ENCODE measurements at places on chromosomes 16 and 17. TPM values are rescaled to one million over a fixed set of nuclear protein-coding genes. Genes with fewer than 3 reads are reported as not detected.
A peak's percentile ranks its signal among the peaks of the same experiment; 100 is the strongest.

The POLDIP2 gene
- total RNA-seq, result 94.4 TPM

The ARHGAP23 gene
- 27.3 TPM for total RNA-seq

The CD300H gene
- total RNA-seq, result not detected

The SULT1A1 gene
- 17.6 TPM for total RNA-seq

GRCh38 chr16:66490774-66491715 lies 58.9 kb downstream of the TK2 start:
- H3K27ac ChIP-seq, result no peak overlapping the region
- H3K27me3 ChIP-seq, result no peaks in the 10 kb centered on the region
- DNase-seq, result no peak
- no peak overlapping the region for H3K4me3 ChIP-seq

DNA sequence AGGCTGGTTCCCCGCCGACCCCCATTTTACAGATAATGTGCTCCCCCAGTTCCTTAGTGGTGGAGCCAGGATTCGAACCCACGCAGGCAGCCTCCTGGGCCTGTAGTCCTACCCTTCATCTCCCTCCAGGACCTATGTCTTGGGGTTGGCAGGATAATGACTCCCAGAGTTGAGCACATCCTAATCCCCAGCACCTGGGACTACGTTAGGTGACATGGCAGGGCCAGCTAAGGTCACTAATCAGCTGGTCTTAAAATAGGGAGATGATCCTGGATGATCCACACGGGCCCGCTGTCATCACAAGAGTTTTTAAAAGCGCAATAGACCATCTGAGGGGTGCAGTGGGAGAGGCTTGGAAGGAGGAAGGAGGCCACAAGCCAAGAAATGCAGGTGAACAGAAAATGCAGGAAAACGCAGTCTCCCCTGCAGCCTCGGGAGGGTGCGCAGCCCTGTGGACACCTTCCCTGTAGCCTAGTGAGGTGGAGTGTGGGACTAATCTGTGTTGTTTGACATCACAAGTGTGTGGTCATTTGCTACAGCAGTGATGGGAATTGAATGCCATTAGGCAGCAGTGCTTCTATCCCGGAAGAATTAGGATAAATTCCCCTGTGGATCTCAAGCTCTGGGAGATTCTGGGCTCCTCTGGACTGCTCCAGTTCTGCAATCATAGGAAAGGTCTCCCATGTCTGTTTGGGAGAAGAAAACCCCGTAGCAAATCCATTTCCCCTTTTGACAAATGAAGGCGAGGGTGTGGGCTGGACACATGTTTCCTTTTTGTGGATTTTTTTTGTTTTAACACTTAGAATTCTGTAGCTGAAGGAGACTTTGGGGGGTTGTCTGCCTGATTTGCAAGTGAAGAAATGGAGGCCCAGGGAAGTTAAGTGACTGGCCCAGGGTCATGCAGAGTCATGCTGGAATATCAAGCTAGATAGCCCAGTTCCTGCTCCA lies 297.7 kb downstream of the SEC14L1 start:
- DNase-seq, result no peak
- H3K4me3 ChIP-seq, result no peak overlapping the region
- H3K4me1 ChIP-seq, result peaks cover 23% of the 10 kb centered on the region
- H3K27ac ChIP-seq, result peak overlapping the region; percentile 2

DNA sequence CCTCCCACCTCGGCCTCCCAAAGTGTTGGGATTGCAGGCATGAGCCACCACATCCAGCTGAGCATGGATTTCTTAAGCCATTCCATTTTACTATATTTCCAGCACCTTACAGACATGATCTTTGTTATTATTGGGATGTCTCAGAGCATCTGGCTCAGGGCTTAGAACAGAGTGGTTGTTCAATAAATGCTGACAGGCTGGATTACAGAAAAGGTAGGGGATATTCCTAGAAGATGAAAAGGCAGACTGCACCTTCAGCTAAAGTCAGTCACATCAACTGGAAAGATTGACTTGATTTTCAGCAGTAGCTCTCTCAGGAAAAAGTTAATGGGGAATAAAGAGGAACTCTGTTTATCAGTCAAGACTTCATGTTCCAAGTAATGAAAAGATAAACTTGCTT lies 360.3 kb upstream of the ERCC4 start:
- H3K27ac ChIP-seq, result no peak overlapping the region
- H3K27me3 ChIP-seq, result no peaks in the 10 kb centered on the region
- no peaks in the 10 kb centered on the region for H3K4me1 ChIP-seq
- no peak for DNase-seq
- H3K36me3 ChIP-seq, result no peaks in the 10 kb centered on the region

- H3K27me3 ChIP-seq, result no peaks in the 10 kb centered on the region
- H3K27ac ChIP-seq, result no peak overlapping the region
- no peaks in the 10 kb centered on the region for H3K36me3 ChIP-seq
- H3K4me3 ChIP-seq, result no peak overlapping the region
Observed at GRCh38 chr17:30360086-30360808, 18.5 kb upstream of the CPD start.

DNA sequence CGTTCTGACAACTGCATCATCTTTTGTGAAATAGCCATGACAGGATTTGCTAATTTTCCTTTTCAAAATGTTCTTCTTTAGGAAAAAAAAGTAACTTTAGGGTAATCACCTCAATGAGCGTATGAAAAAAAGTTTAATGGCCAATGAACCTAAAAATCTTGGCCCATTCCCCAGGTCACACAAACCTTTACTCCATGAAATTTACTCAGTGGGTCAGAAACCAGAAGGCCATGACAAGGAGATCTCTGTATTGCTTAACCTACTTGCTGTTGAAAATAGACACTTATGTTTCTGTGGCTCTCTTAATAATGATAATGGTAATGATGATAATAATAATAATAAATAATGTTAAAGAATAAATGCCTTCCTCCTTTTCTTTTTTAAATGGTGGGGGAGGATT lies 180.8 kb upstream of the IRX3 start:
- no peak overlapping the region for H3K4me3 ChIP-seq
- H3K4me1 ChIP-seq, result no peaks in the 10 kb centered on the region
- no peaks in the 10 kb centered on the region for H3K36me3 ChIP-seq
- no peak for DNase-seq

GRCh38 chr17:56891751-56892150 lies 22.1 kb downstream of the TRIM25 start:
- no peaks in the 10 kb centered on the region for H3K27me3 ChIP-seq
- DNase-seq, result no peak
- peaks cover 2% of the 10 kb centered on the region for H3K36me3 ChIP-seq
- no peak overlapping the region for H3K4me3 ChIP-seq
- no peaks in the 10 kb centered on the region for H3K4me1 ChIP-seq

DNA sequence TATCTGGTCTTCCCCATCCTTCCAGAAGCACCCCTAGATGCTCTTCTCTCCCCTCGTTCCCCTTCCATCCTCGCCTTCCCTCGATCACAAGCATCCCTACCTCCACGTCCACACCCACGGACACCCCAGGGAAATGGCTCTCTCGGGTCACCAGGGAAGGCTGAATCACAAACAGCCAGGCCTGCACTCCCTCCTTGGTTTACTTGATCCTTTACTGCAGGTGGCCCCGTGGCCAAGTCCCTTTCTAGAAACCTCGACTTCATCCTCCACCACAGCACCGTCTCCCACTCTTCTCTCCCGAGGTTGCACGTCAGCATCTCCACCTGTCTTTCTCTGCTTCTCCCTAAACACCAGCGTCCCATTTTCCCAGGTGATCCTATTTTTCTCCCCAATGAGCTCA lies 6.5 kb upstream of the RBFOX3 start:
- no peaks in the 10 kb centered on the region for H3K36me3 ChIP-seq
- no peaks in the 10 kb centered on the region for H3K4me1 ChIP-seq
- DNase-seq, result no peak

GRCh38 chr17:6603744-6604325 lies 36.7 kb downstream of the KIAA0753 start:
- no peaks in the 10 kb centered on the region for H3K4me1 ChIP-seq
- H3K27me3 ChIP-seq, result no peaks in the 10 kb centered on the region
- DNase-seq, result peak; percentile 22
- no peak overlapping the region for H3K27ac ChIP-seq

DNA sequence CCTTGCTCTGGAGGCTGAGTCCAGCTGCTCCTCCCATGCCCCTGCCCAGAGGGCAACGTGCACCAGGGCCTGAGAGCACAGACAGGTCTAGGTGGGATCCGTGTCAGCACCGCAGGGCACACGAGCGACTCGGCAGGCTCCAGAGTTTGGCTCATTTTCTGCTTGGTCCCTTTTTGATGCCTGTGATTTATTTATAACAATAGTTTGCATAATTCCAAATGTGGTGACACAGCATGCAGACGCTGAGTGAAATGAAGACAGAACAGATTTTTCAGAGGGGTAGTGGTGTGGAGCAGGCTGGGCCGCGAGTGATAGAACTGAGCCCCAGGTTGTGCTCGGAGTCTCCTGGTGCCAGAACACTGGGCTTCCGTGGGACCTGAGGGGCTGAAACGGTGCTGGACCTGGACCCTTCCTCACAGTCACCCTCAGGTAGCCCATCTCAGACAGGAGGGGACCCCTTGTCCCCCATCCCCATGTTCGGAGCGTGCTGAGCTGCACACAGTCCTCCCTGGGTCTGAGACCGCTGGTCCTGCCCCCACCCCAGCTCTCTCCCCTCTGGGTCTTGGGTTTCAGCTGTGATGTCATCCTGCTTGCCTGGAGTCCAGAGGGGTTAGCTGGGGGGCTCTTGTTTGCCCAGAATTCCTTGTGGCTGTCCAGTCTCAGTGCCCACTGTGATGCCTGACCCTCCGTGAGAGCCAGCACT lies 95.9 kb downstream of the METRNL start:
- H3K36me3 ChIP-seq, result no peaks in the 10 kb centered on the region
- no peaks in the 10 kb centered on the region for H3K27me3 ChIP-seq
- H3K27ac ChIP-seq, result no peak overlapping the region

GRCh38 chr17:42982266-42982665 lies 1.9 kb downstream of the RUNDC1 start:
- no peaks in the 10 kb centered on the region for H3K27me3 ChIP-seq
- peaks cover 7% of the 10 kb centered on the region for H3K4me1 ChIP-seq
- DNase-seq, result peak; percentile 53

GRCh38 chr16:48576927-48577326 lies 33.1 kb downstream of the N4BP1 start:
- H3K4me1 ChIP-seq, result no peaks in the 10 kb centered on the region
- no peak overlapping the region for H3K4me3 ChIP-seq
- H3K27ac ChIP-seq, result no peak overlapping the region
- no peaks in the 10 kb centered on the region for H3K27me3 ChIP-seq
- DNase-seq, result no peak

All from prostate gland (tissue), 2 donors.